ENCODE measurements at places on chromosomes 3 and 15.

DNA sequence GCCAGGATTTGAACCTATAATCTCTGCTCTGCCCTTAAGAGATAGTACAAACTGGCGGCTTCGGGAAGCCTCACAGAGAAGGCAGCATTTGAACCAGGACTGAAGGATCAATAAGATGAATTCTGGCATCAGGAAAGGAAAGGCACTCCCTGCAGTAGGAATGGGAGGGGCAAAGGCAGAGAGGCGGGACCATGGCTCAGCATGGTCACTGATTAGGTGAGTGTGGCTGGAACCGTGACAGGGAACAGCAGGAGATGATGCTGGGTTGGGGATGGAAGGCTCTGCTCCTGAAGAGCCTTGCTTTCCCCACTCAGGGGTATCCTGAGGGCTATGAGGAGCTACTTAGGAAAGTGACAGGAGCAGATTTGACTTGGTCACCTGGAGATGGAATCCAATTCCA, 158.5 kb downstream of the FEZF2 start:
- DNase-seq: no peak

DNA sequence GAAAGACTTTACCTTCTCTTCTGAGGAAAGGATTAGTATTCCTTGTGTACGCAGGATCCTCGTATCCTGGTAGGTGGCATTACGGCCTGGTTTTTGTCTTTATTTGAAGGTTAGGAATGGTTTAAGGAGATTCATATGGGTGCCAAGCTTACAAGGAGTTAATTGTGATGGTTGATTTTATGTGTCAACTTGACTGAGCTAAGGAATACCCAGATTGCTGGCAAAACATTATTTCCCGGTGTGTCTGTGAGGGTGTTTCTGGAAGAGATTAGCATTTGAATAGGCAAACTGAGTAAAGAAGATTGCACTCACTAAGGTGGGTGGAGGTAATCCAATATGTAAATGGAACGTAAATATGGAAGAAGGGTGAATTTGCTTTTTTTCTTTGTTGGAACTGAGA, 44.4 kb upstream of the ABI3BP start:
- no peak for DNase-seq

DNA sequence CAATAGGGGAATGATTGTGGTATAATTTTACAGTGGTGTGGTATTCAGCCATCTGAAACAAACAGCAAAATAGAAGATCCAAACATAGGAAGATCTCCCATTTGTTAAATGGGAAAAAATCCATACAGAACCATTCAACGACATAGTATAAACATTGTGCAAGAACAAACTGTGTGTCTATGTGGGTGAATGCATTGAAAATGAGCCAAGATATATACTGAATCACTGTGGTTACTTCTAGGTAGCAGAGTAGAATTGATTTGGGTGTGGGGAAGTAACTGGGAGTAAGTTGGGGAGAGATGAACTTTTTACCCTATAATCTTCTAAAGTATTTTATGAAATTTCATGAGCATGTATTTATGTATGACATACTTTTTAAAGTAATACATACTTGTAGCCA, 123.1 kb upstream of the UMPS start:
- DNase-seq: no peak

DNA sequence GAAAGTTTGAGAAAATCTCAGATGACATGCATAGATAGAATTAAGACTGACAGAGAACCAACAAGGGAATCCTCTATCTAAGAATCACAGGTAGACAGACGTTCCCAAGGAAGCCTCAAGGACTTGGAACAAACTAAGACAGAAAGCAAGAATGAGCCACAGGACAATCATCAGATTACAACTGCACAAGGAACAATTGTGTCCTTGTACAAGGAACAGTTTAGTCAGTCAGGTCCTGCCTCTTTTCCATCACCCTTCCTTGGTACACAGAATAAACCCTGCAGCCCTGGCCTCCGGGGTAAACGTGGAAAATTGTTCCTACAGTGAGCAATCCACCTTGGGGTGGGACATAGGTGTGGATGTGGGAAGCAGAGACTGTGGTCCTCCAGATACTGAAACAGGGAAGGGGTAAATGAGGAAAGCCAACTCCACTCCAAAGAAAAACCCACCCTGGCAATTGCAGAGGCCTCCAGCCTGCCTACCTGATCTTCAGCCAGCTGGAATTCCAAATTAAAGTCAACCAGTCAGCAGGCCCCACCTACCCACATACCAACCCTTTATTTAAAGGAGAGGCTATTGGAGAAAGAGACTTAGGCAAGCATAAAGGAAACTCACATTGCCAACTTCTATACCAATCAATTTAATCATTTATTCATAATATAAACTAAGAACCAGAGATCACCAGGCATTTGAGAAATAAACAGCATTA, 73.4 kb downstream of the ULK4 start:
- no peak for DNase-seq

- DNase-seq: no peak
Observed at GRCh38 chr3:4979428-4980228, at the start of gene BHLHE40. TSS of gene BHLHE40 (plus strand) at chr3:4979437. CDS start at chr3:4979719, 282 bp downstream.

- DNase-seq: no peak
Observed at GRCh38 chr3:193978030-193978429, 157.9 kb upstream of the HES1 start.

DNA sequence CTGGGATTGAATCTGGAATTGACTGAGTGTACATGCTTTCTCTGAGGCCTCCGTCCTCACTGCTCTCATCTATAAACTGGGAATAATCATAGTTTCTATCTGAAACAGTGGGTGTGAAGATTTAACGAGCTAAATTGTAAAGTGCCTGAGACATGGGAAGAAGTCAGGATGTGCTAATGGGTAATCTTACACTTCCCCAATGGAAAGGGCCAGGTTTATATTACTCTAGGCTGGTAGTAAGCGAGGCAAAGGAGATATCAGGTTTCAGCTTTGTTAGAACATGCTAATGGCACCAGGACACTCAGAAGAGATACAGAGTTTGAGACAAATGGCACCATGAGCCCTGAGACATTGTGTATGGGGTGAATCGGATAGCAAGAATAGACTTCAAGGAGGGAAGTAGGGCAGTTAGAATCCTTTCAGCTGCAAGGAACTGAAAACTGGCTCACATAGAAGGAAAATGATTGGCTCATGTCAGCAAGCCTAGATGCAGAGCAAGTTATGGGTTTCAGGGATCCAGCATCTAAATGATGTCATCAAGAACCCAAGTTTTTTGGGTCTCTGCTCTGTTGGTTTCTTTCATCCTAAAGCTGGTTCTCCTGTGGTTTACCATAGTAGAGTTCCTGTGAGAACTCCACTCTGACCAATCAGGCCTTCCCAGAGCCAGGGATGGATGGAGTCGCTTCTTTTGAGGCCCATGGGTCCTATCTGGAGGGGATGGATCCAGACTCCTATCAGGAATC, 21.8 kb downstream of the FLNB start:
- no peak for DNase-seq

- no peak for DNase-seq
Observed at GRCh38 chr3:150443331-150443741, 35.2 kb downstream of the TSC22D2 start.

DNA sequence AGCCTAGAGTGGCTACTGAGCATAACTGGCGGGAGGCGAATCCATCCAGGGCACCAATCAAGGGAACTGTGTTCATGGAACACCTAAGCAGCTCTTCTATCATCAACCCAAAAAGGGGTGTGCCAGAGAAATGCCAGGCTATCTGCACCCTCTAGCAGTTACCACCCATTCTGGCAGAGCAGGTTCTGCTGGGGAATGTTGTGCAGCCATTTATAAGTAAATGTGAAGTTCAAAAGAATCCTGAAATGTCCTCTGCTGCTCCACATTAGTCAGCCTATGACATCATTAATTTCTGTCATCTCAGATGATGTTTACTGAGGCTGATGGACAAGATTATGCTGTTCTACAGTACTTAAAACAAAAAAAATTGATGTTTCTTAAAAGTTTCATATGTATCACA, 7.7 kb downstream of the SKIC8 start:
- no peak for DNase-seq

DNA sequence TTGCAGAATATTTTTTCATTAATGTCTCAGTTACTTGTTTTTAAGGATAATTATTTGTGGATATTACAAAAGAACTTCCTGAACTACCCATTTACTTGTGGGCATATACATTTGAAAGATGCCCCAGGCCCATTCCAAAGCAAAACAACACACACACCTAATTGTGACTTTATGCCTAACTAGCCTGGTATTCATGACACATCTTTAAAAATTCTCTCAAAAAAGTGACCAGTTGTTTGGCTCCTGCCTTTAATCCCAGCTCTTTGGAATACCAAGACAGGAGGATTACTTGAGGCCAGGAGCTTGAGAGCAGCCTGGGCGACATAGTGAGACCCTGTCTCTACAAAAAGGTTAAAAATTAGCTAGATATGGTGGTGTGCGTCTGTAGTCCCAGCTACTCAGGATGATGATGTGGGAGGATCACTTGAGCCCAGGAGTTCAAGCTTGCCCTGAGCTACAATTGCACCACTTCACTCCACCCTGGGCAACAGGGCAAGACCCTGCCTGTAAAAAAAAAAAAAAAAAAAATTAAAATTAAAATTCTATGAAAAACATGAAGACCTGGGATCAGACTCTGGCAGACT, 51.7 kb upstream of the SLC4A7 start:
- no peak for DNase-seq

GRCh38 chr3:86225461-86225860, 765.5 kb downstream of the VGLL3 start:
- DNase-seq: no peak

DNA sequence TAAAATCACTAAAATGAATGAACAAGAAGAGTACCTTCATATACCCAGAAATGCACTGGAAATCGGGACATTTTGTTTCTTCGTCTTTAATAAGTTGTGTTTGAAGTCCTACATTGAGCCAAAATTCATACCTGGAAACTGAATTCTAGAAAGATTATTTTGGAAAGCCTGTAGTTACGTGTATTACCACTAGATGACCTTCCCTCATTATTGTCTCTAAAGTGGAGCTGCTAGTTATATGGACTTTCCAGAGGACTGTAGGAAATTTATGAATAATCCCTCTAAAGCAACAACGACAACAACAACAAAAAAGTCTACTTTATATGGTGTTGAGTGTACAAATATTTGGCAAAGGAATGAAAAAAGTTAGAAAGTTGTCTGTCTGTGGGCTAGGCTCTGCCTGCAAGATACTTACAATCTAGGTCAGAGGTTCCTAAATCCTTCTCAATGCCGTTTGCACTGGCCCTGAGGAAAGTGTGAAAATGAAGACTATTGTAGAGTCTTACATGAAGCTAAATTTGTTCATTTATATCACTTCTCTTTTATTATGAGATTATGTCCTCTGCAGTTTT, 234.8 kb upstream of the NR2E3 start:
- DNase-seq: no peak

DNA sequence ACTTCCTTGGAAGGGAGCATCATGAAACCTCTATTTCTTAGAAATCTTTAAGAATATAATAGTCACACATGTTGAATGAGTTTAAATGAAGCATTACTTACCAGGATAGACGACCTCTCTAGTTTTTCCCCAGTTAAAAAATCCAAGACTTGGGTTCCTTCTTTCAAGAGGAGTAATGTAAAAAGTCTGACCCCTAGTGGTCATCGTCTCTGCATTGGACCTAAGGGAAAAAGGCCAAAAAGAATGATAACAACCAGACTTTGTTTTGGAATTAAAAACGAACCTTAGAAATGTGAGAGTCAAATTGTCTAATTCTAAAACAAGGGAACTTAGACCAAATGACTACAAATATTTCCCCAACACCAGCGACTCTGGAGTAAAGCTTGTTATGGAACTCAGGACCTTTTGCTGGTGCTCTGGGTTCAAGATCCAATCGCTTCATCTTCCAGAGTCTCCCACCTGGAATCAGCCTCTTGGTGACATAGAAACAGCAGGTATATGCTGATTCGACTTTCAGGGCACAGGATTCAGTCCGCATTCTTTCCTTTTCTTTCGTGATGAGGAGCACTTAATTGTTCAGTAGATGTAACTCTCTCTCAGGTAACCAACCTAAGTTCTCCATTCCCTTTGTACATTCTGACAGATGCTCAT, 214.8 kb upstream of the TPRG1 start:
- peak; percentile 57 for DNase-seq

DNA sequence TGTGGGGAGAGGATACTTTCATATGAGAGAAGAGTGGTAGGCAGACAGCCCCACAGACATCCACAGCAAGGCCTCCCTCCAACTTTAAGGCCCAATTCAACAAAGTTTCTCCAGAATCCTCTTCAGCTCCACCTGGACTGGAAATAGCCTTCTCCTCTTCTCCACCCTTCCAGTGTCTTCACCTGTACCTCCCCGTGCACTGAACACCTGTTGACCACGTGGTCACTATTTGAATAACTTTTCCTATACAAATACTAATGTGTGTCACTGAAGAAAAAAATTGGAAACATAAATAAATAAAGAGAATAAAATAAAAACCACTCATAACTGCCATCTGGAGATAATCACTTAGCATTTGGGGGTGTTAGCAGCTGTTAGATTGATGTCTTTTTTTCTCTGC, 52.9 kb downstream of the CCNL1 start:
- no peak for DNase-seq

DNA sequence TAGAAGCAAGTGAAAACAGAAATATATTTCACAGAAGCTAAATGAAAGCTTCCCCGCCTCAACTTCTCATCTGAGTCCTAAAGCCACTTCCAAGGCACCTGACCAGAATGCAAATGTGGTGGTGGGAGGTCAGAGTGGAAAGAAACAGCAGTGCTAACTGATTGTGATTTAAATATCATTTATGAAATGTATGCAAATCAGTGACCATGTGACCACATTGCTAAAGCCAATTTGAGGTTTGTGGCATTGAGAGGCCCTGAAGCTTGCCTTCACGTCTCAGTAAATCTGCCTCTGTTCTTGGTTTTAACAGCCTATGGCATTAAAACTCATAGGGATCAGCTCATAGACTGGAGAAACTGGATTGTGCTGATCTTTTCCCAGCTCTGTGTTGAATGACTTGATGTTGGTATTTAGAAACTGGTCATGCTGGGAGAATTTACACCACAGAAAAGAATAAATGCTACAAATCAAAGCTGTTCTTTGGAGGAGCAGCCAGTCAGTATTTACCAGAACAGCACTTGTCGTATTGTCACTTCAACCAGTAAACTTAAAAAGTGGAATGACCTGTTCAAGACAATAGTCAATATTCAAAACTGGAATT, 481.4 kb upstream of the ALCAM start:
- DNase-seq: no peak

DNA sequence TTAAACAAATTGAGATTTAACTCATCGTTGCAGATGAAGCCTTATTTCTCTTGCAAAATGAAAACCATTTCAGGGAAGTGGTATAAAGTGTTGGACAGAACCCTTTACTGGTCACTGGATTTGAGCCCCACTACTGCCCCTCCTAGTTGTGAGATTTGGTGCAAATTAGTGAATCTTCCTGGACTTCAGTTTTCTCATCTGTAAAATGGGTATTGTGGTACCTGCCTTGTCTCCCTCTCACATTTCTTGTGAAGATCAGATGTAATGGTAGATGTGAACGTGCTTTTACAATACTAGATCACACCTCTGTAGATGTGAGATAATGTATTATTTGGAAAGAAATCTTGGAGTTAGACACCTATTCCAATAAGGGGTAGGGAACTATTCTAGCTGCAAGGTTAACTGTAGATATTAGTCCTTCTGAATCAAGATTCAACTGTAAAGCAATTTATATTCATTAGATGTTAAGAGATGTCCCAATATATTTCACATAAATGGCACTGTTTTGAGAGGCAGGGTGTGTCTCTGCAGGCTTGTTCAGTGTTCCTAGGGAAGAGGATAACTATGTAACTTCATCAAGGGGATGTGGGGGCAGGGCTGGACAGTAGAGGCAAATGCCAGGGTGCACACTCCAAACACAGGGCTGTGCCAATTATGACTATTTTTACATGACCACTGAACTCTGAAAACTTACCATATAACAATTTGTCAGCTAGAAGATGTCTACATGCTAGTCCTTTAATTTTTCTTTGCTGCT, 112.4 kb upstream of the PFN2 start:
- no peak for DNase-seq
